ENCODE measurements at places on chromosomes 13 and 19.

DNA sequence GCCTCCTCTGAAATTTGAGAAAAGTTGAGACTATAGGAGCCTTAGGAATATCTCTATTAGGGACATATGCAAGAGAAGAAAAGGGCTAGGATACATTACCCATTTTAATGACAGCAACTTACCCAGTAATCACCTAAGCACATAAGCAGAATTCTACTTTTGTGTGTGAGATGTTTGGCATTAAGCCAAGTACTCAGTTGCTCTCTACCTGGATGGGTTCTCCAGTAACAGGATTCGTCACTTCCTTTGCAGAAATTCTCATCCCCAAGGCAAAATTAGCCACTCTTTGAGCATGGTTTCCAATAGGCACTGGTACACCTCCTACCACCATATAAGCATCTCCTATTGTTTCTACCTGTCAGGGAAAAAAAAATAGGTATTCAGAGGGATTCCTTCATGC lies 95.1 kb downstream of the C13orf42 start:
- no peak for DNase-seq

GRCh38 chr13:25848812-25849745 lies 202.7 kb downstream of the SHISA2 start:
- DNase-seq = no peak

DNA sequence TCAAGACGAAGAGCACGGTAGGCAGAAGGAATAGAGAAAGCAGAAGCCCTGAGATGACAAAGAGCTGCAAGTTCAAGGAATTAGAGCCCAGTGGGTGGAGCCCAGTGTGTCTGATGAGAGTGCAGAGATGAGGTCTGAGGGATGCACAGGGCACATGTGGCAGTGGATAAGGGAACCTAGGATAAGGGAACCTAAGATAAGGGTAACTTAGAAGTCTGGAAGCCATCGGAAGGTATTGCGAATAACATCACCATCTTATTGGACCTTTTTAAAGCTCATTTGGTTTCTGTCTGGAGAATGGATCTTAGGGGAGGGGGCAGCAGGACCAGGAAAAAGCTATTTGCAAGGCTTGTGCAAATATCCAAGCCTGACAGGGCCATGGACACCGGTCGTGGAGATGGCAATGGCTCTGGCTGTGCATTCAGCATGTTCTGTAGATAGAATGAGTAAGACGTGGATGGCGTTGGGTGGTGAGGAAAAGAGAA lies 1.3 kb downstream of the FPR3 start:
- no peak for DNase-seq

- no peak for DNase-seq
Measured at GRCh38 chr19:1103132-1103707, 574 bp upstream of the GPX4 start.

- no peak for DNase-seq
Measured at GRCh38 chr19:13997631-13997962, 8.5 kb downstream of the RFX1 start.

DNA sequence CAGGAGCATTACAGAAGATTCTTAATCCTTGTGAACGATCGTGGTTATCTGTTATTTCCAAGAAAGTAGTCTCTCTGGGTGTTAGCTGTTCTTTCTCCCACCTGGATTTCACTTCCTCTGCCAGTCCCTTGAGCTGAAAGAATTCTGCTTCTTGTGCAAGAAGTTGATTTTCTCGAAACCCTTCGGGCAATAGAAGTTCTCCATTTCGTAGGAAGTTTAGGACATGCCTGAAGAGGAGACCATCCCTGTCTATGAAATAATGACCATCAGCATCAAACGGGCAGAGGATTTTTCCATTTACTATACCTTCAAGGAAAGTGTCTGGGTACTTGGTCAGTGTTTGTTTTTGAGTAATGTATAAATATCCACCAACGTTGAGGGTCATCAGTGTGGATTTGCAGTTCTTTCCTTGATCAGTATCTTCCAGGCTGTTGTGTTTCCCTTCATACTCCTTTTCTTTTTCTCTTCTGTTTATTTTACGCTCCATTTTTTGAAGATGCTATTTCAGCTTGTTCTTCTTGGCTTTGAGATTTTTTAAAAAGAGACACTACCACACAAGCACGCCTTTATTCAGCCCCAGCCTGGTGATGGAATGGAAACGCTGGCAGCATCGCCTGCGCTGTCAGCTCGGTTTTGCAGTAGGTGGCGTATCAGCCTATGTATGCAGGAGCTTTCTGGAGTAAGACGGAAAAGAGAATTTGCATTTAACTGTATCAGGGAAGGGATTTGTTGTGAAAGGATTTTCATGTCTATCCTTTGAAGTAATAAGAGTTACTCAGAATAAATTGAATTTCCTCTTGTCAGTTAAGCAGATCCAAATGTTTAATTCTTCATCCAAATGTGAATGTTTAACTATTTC lies 6.5 kb downstream of the KCTD4 start:
- no peak for DNase-seq

GRCh38 chr13:26976313-26976712 lies 195.3 kb downstream of the USP12 start:
- DNase-seq = no peak

DNA sequence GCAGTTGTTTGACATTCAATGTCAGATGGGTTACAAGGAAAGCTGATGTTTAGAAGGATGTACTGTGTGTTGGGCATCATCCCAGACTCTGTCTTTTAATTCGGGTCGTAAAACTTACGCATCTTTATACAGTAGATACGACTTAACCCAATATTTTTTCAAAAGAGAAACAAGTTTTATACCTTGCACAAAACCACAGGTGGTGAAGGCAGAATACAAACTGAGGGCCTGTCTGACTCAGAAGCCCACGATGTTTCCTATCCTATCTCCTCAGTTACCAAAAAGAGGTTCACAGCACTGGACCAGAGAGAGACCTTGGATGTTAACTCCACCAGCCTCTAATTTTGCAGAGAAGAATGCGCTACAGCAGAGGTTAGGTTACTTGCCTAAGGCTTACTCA lies 477.0 kb downstream of the FOXO1 start:
- DNase-seq = no peak

DNA sequence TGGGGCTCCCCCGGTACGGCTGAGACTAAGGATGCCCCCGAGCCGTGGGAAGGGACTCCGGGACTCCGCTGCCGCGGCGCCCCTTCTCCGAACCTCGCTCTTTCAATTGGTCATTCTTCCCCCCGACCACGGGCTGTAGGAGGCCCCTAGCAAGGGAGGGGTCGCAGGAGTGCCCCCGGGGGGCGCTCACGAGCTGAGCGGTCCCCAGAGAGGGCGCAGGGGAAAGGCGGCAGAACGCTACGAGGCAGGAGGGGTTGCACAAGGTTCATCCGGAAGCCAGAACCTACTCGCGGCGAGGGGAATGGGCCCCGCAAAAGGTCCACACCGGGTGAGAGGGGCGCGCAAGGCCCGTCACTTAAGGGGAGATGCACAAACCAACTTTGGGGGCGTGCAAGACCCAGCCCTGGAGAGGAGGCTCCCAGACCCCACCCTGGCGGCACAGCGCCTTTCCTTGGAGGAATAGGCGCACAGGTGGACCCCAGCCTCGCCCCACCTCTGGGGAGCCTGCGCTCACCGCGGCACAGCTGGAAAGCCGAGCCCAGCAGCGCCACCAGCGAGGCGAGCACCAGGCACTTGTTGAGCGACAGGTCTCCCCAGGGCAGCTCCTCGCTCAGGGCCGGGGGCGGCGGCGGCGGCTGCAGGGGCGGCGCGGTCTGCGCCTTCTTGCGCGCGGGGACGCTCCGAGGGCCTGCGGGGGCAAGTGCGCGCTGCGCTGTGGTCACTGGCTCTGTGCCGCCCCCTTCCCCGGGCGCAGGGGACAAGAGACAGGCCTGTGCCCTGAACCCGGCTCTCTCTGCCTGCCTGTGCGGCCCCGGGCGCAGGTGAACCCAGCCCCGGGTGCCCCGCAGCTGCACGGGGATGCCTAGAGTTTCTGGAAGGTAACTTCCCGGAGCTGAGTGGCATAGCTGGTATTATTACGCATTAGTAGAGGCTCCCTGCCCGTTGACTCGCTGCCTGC lies 2.8 kb downstream of the JSRP1 start:
- no peak for DNase-seq
